Activated CD4-positive, CD25-positive, alpha-beta regulatory T cell treated with anti-CD3 and anti-CD28 coated beads, Interleukin-2, amount 50 U/mL, for 16 hours (primary cell): ENCODE measurements at places on chromosomes 1 and 21.

GRCh38 chr1:44405798-44406736 lies 1.0 kb downstream of the RNF220 start:
- DNase-seq, result no peak

- no peak for DNase-seq
These were observed 69.5 kb downstream of the PIK3CD start for GRCh38 chr1:9720785-9721605.

GRCh38 chr1:228430243-228430642 lies 13.6 kb upstream of the TRIM17 start:
- no peak for DNase-seq

- DNase-seq, result no peak
These were observed 1.1 kb downstream of the MGST3 start for GRCh38 chr1:165632152-165632469.

- no peak for DNase-seq
These were observed 23.4 kb upstream of the FCGR2A start for GRCh38 chr1:161481624-161482392.

GRCh38 chr1:74005533-74005932 lies 192.4 kb downstream of the LRRIQ3 start:
- no peak for DNase-seq

- DNase-seq, result no peak
These were observed 61.0 kb downstream of the ZBTB18 start for GRCh38 chr1:244112041-244112440.

GRCh38 chr1:166972193-166972592 lies 3.1 kb downstream of the ILDR2 start:
- no peak for DNase-seq

DNA sequence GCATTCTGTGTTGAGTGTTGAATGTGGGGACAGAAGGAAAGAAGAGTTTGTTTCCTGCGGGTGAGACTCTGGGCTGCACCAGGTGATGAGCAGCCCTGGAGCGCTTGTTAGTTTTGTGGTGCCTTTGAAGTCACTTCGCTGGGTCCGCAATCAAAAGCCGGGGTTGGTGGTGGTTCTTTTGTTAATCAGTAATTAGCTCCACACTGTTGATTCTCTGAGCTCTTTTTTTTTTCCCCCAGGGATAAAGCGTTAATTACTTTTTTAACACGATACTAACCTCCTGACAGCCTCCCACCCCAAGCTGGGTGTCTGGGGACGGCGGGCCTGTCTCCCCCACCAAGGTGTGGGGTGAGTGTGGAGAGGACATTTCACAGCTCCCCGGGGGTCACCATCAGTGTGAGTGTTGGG lies 56.6 kb downstream of the AGPAT3 start:
- DNase-seq, result no peak

- DNase-seq, result no peak
These were observed 93.2 kb downstream of the EPHB2 start for GRCh38 chr1:22803833-22804232.
